ENCODE measurements at places on chromosomes 5 and 9.
A peak's percentile ranks its signal among the peaks of the same experiment; 100 is the strongest.

DNA sequence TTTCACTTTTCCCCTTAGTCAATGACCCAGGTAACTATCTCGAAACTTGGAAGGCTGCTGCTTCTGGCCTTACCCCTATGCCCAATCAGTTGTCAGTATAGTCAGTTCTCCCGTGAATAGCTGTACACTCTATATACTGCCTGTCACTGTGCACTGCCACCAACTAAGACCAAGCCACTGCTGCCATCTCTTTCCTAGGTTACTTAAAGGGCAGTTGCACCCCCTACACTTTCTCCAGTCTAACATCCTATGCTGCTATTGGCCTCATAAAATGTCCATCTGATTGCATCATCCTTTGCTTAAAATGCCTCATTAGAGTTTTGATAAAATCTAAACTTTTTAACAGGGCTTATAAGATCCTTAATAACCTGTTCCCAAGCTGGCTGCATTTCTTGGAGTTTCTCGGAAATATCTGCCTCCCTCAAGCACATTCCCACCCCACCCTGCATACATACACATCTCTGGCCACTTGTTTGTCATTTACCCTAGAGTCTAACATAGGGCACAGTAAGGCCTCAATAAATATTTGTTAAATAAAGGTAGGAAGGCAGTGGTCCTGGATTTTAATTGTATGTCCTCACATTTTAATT lies 32.8 kb upstream of the TNFAIP8 start:
- no peak for DNase-seq

GRCh38 chr5:23318960-23319359 lies 188.4 kb upstream of the PRDM9 start:
- DNase-seq: no peak

GRCh38 chr9:15553528-15553898 lies 670 bp downstream of the CCDC171 start:
- DNase-seq: no peak

- DNase-seq: no peak
Measured at GRCh38 chr5:175542232-175542965, 64.0 kb downstream of the SFXN1 start.

DNA sequence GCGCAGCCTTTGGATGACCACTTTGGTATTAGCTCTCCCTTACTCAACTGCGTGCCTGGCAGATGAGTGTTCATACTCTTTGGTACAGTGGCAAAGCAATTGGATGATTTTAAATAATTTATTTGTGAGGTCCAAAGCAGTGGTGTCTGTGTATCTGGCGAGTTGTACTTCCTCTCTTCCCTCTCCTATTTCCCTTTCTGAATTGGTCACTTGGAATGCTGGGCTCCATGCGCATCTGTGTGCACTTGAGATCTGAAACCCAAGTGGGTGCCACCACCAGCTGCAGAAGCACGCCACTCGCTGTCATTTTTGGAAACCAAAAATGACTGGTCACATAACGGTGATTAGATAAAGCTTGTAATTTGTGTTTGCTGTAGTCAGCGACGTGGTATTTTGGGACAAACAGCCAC lies 386.0 kb upstream of the KLF4 start:
- DNase-seq: no peak

GRCh38 chr5:59565551-59565950 lies 328.0 kb downstream of the PDE4D start:
- DNase-seq: no peak

- no peak for DNase-seq
Measured at GRCh38 chr9:107707915-107708441, 218.4 kb upstream of the KLF4 start.

DNA sequence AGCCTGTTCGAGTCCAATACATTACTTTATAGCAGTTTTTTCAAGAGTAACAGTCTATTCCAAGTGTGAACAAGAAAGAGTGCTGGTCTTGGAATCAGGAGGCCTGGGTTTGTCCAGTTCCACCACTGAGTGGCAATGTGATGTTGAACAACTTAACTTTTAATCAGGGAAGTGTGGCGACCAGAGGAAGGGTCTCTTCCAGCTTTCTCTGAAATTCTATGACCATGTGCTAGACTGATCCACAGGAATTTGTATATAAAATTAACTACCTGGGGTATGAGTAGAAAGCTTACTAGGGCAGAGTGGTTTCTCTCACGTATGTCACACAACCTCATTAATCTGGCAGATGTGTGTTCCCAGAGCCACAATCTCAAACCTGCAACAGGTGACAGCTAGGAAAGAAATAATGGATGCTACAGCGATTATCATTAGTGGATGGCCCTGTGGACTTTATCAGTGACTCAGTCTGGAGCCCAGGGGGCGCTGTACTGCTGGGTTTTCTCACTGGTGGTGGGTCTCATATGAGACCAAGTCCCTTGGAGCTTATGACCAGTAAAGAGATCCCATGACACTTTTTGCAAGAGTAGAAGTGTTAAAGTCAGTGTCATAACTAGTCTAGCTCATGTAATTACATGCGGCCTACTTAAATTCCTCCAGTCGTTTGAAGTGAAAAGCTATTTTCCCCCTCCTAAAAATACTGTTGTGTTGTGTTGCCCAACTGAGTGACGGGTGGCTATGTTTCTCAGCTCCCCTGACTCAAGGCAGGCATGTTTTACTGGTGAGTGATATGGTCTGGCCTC lies 116.5 kb downstream of the GDNF start:
- no peak for DNase-seq

GRCh38 chr5:56705217-56705616 lies 110.1 kb upstream of the MAP3K1 start:
- no peak for DNase-seq

DNA sequence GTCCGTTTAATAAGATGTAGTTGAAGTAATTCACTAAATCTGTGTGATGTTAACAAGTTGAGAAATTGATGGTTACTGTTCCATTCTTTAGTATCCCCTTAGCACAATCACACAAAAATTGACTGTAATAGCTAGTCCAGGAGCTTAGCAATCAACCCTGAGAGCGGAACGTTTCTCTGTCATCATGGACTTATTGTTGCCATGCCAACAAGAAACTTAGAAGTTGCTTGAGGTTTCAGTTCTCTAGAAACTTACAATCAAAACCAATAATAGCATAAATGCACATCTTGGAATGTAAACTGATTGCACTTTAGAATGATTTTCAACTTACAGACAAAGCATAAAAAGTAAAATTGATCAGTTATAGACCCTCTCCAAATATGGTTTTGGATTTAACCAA lies 125.4 kb upstream of the ANKH start:
- no peak for DNase-seq

GRCh38 chr5:84091127-84091799 lies 293.4 kb downstream of the EDIL3 start:
- DNase-seq: no peak

- no peak for DNase-seq
Measured at GRCh38 chr9:126146254-126147145, 180.1 kb upstream of the MVB12B start.

- no peak for DNase-seq
Measured at GRCh38 chr9:86741311-86742208, 205.7 kb downstream of the GAS1 start.

DNA sequence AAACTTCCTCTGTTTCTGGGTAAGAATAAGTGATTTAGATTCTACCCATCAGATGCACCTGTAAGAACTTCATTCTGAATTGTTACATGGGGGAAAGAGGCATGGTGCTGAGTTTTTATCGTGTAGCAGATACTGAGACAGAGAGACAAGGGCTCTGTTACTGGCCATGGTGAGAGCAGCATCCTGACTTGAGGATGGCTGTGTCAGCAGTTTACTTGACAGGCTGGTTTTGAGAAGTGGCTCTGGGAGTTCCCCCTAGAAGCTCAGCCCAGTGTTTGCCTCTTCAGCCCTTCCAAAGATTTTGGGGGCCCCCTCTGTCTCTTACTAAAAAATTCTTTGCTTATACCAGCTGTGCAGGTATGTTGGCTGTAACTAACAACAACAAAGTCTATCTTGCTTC lies 510.5 kb downstream of the LRRC70 start:
- no peak for DNase-seq

DNA sequence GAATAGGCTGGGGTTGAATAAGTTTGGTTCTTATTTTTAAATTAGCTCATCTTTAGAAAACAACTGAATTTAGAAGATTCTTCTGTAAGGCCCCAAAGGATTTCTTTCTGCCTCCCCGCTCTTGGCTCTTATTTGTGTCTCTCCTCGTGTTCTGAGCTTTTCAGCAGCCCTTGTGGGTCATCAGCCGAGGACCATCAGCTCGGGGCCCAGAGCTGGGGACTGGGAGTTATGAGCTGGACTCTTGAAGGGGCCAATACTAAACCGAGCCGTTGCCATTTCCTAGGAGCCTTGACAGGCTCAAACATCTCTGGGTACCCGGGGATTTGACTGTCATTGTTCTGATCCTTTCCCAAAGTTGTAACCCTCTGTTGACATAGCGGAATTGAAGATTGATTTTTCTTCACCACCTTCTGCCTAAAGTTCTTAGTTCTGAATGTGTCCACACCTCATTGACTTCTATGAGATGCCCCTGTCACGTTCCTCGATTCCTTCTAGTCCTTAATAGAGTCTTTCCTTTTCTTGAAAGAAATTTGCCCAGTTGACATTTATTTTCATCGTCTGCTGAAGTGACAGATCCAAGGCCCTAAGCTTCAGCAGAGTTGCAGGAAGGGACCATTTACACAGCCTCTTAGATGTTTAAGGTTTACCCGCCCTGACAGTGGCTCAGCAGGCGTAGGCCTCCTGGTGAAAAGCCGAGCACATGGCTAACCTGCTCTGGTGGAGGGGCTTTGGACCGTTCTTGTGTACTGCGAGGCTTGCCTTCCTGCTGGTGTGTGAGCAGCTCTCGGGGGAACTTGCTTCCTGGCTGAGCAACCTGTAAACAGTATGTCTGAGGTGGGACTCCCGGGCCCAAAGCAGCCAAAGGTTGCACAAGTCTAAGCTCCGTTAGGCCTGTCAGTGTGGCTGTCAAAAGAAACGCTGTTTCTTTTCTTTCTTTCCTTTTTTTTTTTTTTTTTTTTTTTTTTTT lies 24.0 kb downstream of the ABL1 start:
- no peak for DNase-seq

DNA sequence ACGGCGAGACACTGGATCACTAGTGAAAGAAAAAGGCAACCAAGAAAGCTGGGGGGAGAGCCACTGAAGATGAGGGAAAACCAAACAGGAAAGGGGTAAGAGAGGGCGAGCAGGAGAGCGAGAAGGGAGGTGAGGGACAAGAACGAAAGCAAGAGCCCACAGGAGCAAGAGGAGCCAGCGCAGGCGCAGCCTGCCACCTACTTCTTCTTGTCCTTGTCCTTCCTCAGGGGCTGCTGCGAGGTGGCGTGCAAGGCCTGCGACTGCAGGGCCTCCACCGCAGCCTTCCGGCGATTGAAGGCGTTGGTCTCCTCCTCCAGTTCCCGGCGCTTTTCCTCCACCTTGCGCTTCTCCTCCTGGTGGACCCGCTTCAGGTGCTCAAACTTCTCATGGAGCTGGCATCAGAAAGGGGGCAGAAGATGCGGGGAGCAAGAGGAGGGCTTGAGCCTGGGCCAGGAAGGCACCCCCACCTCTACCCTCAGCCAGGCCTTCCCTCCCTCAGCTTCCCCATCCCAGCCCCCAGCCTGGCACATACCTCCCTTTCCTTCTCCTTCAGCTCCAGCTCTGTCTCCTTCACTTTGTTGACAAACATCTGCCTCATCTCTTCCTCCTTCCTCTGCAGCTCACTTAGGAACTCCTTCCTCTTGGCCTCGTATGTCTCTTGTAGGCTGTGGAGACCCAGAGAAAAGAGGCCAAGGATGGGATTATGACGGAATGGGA lies 13.5 kb downstream of the CCNI2 start:
- DNase-seq: peak; percentile 66

DNA sequence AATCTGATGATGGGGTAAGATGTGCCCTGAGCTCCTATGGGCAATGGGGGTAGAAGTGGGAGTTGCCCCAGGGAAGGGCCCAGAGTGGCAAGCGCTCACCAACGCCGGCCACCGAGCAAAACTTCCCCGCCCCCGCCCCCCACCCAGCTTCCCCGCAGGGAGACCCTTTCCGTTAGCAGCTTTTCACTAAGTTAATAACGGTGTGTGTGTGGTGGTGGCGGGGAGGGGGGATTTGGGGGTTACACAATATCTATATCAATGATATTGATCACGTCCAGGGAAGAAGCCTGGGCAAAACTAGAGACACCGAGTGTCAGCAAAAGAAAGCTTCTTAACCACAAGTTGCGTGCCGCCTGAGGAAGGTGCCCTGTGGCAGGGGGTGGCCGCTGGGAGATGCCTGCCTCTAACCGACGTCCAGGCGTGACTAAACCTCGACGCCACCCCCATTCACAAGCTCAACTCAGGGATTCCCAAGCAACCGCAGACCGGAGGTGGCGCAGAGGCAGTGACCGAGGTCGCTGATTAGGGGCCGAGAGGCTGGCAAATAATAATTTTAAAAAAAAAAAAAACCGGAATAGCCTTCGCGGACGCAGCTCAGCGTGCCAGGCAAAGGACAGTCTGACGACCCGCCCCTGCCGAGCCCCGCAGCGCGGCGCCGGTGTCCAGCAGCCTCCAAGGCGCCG lies 222.6 kb downstream of the MEF2C start:
- no peak for DNase-seq

- DNase-seq: no peak
Measured at GRCh38 chr9:134995792-134996120, 78.0 kb upstream of the FCN1 start.

DNA sequence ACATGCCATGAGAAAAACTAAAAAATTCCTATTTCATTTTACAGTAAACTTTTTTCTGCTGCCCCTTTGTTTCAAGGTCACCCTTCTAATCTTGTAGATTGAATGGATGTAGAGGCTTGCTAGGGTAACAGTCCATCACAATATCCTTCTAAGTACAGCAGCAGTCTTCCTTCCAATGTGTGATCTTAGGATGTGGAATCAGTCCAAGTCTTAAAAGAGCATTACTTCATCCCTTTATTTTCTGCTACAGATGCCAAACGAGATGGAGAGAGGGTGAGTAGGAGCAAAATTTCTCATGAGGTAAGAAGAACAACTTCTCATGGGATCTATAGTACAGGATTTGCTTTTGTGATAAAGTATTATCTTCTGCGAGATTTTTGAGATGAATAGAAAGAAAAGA lies 704 bp upstream of the IL33 start:
- DNase-seq: no peak

DNA sequence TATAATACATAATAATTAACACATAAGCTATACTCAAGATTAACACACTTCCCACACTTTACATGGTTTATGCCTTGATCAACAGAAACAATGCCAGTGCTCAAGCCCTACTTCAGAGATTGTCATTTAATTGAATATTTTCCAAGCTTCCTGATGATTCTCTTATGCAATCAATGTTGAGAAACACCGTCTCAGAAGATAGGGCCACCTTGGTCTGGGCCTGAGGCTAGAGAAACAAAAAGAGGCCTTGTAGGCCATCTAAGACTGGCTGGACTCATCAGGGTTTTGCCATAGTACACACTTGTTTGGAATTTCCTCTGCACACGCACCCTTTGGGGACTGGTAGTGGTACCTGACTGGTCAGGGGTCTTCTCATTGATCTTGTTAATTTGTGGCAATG lies 16.3 kb downstream of the C9orf152 start:
- no peak for DNase-seq

- DNase-seq: no peak
Measured at GRCh38 chr5:153623751-153624450, 133.4 kb downstream of the GRIA1 start.

- no peak for DNase-seq
Measured at GRCh38 chr9:91179237-91180138, 182.2 kb downstream of the AUH start.

Data from RWPE2 (cell line).